Stimulated activated CD8-positive, alpha-beta memory T cell treated with anti-CD3 and anti-CD28 coated beads, Interleukin-4, amount 100 ng/mL, for 1 hour (primary cell): ENCODE measurements at places on chromosomes 6 and 20.

DNA sequence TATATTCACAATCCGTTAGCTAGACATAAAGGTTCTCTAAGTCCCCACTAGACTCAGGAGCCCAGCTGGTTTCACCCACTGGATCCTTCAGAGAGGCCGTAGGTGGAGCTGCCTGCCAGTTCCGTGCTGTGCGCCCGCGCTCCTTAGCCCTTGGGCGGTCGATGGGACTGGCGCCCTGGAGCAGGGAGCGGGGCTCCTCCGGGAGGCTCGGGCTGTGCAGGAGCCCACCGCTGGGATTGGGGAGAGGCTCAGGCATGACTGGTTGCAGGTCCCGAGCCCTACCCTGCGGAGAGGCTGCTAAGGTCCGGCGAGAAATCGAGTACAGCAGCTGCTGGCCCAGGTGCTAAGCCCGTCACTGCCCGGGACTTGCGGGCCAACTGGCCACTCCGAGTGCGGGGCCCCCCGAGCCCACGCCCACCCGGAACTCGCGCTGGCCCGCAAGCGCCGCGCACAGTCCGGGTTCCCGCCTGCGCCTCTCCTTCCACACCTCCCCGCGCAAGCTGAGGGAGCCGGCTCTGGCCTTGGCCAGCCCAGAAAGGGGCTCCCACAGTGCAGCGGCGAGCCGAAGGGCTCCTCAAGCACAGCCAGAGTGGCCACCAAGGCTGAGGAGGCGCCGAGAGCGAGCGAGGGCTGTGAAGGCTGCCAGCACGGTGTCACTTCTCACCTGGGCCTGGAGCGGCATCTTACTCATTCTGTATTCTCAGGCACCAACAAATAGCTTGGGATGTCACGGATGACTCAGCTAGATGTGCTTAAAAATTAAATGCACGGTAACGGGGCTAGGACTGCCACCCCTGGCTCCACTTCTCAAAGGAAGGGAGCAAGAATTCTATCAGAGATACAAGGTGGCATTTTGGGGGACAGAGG lies 44.1 kb downstream of the IRF4 start:
- DNase-seq, result no peak

- DNase-seq, result no peak
Observed at GRCh38 chr20:24955045-24955444, 6.0 kb downstream of the CST7 start.

DNA sequence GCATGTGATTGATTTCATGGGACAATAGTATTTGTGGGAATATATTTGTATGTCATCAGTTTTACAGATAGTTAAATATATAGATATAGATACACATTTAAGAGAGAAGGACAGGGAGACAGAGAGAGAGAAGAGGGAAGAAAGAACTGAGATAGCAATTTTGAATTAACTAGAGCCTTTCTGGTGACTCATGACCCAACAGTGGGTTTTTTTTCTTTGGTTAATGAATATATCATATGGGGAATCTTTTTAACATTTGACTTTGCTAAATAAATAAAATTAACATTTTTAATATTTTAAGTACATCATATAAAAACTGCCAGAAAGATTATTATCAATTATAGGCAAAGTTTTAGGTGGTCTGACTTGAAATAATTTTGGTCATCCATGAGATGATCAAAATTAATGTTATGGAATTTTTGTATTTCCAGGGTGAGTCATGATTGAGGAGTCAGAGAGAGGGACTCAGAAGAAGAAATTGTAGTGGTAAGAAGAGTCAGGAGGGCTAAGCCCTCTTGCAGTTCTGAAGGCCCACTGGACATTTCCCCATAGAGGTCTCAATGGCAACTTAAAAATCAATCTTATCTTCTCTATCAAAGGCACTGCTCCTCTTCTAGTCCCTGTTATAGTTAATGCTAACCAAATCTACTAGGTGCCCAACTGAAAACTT lies 508.1 kb upstream of the MAP3K7 start:
- DNase-seq, result no peak

DNA sequence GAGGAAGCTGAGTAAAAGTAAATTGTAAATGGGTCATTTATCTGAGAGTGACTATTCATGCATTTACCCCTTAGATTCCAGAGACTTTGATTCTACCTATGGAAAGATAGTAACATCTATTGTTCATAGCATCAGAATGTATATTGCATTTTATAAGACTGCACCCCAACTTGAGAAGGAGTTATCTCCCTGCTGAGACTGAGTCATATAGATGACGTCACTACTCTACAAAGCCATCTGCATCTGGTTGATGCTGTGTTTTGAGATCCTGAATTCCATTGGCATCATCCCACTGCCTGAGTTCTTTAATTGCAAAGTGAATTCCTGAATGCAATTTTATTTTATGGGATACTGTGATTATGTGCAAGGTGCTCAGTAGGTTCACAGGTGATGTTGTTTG lies 444.0 kb upstream of the SLC35B3 start:
- no peak for DNase-seq

GRCh38 chr6:80319196-80319595 lies 212.7 kb downstream of the BCKDHB start:
- DNase-seq, result no peak

- no peak for DNase-seq
Observed at GRCh38 chr6:52176550-52176949, 9.6 kb upstream of the IL17A start.

DNA sequence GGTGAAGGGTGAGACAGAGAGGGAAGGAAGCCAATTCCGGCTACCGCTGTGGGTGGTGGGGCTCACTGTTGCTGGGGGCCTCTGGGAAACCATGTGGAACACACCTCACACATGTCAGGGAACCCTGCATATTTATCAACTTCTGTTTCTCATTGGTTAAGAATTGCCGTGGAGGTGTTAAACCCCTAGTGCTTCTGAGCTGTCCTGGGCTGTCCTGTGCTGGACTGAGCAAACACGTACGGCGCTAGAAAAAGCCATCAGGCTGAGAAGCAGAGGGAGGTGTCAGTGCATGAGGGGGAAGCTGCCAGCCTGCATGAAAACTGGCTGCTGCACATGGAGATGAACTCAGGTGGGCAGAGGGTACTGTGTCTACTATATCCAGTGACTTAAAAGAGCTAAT lies 103.9 kb upstream of the JAG1 start:
- DNase-seq, result no peak

- DNase-seq, result no peak
Observed at GRCh38 chr6:130098317-130098716, 79.9 kb downstream of the L3MBTL3 start.

DNA sequence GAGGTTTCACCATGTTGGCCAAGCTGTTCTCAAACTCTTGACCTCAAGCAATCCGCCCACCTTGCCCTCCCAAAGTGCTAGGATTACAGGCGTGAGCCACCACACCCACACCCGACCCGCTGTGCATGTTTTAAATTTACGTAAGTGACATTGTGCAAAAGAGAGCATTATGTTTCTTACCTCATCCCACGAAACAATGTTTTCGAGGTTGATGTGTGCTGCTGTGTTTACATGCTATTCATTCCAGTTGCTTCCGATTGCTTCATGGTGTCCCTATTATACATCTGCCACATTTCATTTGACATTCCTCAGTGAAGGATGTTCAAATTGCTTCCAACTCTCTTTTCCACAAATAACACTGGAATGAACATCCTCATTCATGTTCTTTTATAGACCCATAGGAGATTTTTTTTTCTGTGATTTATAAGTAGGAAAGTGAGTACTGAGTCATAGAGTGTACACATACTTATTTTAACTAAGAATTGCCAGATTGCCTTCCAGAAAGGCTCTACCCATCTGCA lies 403.9 kb upstream of the JARID2 start:
- no peak for DNase-seq

GRCh38 chr6:8855411-8855810 lies 420.1 kb upstream of the SLC35B3 start:
- no peak for DNase-seq

GRCh38 chr6:32809171-32809570 lies 7.6 kb downstream of the HLA-DOB start:
- DNase-seq, result no peak

- DNase-seq, result no peak
Observed at GRCh38 chr6:69985180-69985579, 118.8 kb downstream of the COL19A1 start.

DNA sequence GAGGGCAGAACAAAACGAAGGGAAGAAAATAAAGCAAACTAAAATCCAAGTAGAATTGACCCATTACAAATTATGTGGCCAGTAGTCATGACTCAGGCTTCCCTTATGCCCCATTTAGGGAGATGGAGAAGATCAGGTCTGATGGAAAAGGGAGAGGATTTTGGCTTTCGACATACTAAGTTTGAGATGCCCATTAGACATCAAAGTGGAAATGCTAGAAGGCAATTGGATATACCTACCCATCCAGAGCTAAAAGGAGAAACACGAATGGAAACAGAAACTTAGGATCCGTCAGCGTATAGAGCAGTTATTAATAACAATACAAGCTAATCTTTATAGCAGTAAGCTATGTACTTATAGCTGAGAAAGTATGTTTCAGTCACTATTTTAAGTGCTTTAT lies 4.8 kb downstream of the TRPC4AP start:
- DNase-seq, result no peak

DNA sequence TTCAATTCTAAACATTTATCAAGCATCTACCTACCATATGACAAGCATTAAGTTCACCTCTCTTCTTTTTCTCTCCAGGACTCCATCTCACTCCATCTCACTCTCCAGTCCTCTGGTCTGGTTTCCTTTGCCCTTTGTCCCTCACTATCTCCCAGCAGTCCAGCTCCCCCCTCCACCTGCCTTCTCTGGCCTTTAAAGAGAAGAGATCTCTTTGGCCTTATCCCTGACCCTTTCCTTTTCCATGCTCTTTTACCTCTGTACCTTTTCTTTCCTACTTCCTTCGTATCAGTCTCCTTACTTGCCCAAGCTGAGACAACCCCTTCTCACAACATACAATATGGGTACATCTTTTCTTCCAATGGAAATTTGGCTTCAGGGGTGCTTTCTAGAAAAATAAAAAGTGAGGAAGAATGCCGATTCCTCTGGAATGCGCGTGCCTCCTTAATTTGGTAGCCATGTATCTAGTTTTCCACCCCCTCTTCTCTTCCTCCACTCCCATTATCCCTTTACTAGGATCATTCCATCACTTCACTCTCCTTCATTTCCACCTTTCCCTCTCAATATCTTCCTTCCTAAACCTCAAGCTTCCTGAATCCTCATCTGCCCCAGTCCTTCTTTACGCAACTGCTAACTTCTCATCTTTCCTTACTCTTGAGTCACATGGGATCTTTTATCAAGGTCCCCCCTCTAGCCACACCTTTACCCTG lies 745 bp upstream of the AGPAT1 start:
- DNase-seq, result no peak

DNA sequence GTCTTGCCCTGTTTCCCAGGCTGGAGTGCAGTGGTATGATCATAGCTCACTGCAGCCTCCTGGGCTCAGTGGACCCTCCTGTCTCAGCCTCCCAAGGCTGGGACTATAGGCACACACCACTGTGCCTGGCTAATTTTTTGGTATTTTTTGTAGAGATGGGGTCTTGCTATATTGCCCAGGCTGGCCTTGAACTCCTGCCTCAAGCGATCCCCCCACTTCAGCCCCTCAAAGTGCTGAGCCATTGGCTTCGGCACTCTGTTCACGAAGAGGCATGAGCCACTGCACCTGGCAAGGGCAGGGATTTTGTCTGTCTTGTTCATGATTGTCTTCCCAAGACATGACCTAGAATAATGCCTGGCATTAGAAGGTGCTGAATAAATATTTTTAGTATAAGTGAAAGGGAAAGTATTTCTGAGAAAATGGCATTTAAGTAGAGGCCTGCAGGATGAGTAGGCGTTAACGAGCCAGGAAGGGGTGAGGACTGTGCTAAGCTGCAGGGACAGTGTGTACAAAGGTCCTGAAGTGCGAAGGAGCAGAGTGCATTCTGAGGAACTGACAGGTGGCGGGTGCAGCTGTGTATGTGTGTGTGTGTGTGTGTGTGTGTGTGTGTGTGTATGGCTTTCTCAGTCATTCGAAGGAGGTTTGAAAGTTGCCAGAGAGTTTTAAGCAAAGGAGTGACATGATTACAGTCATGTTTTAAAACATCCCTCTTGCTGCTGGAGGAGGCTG lies 43.0 kb downstream of the VEGFA start:
- no peak for DNase-seq

GRCh38 chr20:6008254-6008653 lies 45.6 kb downstream of the LRRN4 start:
- no peak for DNase-seq

DNA sequence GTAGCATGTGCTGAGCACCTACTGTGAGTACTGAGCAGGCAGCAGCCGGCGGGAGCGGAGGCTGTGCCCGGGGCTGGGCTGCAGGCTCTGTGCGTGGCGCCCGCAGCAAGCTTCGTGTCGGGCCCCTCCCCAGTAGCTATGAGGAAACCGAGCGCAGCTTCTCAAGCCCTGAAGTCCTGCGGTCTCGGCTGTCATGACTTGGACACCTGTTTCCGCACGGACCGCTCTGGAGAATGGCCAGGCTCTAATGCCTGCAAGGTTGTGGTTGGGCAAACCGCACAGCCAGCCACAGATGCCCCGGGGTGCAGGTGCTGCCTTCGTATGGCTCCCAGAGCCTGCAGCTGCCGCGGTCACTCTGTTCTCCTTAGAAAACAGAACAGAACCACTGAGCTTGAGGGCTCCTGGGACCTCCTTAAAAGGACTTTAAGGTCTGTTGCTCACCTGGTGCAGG lies 33.7 kb downstream of the PYGB start:
- DNase-seq, result no peak

GRCh38 chr6:35391240-35391968 lies 49.0 kb downstream of the PPARD start:
- no peak for DNase-seq

DNA sequence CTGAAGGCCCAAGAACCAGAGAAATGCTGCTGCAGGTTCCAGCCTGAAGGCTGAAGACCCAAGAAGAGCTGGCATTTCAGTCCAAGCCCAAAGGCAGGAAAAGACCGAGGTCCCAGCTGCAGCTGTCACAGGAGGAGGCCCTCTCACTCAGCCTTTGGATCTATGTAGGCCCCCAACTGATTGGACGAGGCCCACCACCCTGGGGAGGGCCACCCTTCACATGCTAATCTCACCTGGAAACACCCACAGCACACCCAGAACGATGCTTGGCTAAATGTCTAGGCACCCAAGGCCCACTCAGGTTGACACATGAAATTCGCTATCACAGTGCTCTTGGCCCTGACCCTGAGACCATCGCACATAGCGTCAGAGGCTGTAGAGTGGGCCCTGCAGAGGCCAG lies 6.8 kb downstream of the SLCO4A1 start:
- no peak for DNase-seq

DNA sequence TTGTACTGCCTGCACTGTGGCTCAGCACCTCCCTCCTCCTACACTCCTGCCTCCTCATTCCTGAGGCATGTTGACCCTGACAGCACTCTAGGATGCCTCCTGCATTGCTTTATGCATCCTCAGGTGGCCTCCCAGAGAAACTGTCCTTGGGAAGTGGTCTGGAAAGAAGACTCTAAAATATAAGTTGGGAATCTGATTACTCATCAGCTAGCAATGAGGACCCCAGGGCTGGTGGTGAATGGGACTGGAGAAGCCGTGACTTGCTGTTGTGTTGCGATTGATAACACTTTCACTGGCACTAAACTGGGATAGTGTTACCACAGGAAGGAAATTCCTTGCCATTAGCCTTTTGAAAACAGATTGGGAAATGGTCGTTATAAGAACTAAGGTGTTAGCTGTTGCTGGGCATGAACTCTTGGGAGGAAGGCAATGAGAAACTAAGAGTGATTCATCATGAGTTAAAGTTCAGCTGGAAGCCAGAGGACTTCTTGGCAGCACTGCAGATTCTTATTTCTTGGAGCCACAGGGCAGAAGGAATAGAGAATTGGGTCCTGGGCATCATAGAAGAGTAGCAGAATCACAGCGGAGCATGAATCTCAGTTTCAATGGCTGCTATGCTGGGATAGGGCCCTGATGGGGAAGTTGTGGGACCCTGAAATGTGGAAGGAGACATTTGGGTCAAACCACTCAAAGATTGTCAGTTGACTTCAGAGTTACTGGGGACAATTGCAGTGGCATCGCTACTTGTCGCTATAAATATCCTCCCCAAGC lies 10.1 kb upstream of the SIRPD start:
- no peak for DNase-seq
